T-helper 22 cell (primary cell): ENCODE measurements at places on chromosomes 4 and X.

DNA sequence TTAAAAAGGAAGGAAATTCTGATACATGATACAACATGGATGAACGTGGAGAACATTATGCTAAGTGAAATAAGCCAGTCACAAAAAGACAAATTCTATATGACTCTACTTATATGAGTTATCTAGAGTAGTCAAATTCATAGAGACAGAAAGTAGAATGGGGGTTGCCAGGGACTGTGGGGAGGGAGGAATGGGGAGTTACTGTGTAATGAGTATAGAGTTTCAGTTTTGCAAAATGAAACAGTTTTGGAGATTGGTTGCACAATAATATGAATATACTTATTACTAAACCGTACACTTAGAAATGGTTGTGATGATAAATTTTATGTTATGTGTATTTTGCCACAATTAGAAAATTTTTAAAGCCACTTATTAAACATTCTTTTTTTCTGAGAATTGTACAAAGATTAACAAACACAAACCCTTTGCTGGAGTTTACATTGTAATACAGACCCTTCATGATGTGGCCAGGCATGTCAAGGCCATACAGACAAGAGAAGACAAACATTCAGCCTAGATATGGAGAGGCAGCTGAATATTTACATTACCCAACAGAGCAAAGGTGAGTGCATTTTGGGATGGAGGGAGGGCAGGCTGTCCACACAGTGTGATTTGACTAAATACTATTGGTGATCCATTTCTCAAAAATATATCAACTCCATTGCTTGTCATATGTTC is 21.2 kb upstream of the GPC3 start:
- DNase-seq: no peak

DNA sequence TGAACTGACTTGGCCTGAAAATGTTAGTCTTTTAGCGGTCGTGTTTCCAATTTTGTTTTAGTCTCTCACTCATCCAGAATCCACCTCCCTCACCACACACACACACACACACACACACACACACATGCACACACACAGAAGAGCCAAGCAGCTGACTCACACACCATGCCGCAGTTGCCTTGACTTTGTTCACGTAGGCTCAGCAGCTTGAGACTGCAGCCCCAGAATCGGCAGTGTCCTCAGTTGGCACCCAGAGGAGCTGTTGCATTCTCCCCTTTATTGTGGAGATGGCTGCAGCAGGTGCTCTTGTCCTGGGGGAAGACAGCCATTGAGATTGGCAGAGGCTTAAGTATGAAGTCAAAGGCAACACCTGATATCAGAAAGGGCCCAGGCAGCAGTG is 20.9 kb upstream of the XPNPEP2 start:
- DNase-seq: no peak

DNA sequence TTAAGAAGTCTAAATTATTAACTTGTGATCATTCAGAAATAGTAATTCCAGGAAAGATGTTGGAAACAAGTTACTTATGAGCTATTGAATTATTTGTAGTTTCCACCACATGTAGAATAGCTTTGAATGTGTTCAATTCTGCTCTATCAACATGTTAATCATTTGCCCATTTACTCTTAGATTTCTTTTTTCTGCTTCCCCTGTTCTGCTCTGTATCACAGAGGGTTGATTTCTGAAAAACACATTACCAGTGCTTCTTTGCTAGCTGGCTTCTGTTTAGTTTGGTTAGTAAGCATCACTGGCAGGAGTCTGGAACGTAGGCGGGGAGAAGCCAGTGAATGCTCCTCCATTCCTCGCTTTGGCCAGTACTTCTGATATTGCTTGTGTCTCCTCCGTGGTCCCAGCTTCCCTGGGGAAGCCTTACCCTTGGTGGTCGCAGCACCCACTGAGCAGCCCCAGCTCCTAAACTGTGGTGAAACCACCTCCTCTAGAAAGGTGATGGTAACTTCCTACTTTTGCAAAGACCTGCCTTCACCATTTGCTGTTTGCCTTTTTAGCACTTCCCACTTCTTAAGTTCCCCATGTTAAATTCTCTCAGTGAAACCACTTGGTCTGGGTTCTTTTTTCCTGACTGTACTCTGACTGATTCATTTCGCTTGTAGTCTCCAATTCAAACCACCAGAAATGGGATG is 40.3 kb upstream of the GALNT7 start:
- DNase-seq: no peak

- DNase-seq: peak; percentile 21
Measured at GRCh38 chrX:119755981-119756533, 2.3 kb upstream of the SOWAHD start.

GRCh38 chr4:113435893-113436292 is 325.6 kb downstream of the CAMK2D start:
- no peak for DNase-seq

DNA sequence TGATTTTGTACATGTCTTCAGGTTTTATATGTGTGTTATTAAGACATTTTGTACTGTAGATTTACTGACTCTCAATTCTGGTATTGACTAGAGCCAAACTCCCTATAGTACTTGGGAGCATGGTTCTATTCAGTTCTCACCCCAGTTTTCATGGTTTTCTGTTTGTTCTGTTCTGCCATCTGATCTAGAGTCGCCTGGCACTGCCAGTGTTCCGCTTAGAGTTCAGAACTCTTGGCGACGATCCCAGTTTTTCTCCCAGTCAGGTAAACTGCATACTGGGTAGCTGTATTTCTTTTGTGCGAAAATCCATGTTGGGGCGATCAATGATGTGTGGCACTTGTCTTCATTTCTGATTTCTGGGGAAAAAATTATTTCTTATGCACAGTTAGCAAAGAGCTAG is 78.0 kb downstream of the PHOX2B start:
- no peak for DNase-seq

DNA sequence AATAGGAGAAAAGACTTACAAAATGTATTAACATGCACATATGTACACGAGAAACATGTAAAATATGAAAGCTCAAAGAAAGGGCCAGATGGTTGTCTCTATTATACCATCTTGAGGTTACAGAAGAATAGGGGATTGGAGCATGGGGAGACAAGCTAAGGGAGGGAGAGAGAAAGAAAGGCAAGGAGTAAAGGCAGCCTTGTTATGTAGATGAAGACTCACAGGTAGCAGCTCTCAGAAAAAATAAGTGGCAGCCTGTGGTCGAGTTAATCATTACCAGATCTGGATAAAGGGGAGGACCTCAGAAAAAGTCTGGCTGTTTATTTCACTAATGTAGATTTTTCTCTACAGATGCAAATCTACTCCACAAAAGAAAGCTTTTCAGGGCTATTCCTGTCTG is 26.6 kb upstream of the PPP1R2C start:
- no peak for DNase-seq

DNA sequence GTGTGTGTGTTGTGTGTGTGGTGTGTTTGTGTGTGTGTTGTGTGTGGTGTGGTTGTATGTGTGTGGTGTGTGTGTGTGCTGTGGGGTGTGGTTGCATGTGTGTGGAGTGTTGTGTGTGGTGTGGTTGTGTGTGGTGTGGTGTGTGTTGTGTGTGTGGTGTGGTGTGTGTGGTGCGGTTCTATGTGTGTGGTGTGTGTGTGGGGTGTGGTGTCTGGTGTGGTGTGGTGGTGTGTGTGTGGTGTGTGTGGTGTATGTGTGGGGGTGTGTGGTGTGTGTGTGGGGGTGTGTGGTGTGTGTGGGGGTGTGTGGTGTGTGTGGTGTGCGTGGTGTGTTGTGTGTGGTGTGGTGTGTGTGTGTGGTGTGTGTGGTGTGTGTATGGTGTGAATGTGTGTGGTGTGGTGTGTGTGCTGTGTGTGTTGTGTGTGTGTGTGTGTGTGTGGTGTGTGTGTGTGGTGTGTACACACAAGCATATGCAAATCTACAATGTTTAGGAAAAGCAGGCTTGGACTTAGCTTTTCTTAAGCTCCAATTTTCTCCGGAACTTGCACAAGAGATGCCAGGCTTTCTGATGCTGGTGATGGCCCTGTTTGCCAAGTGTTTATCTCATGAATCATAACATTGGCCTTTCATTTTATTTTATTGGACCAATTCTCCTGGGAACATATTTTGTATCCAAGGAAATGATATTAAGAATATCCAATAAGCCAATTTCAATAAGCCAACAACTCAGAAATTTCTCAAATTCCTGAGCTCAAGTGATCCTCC is 148.7 kb downstream of the SPATA18 start:
- DNase-seq: no peak

- DNase-seq: no peak
Measured at GRCh38 chr4:179836179-179837075, 2394.2 kb upstream of the AGA start.

- no peak for DNase-seq
Measured at GRCh38 chr4:67922697-67923096, 38.9 kb upstream of the TMPRSS11D start.

DNA sequence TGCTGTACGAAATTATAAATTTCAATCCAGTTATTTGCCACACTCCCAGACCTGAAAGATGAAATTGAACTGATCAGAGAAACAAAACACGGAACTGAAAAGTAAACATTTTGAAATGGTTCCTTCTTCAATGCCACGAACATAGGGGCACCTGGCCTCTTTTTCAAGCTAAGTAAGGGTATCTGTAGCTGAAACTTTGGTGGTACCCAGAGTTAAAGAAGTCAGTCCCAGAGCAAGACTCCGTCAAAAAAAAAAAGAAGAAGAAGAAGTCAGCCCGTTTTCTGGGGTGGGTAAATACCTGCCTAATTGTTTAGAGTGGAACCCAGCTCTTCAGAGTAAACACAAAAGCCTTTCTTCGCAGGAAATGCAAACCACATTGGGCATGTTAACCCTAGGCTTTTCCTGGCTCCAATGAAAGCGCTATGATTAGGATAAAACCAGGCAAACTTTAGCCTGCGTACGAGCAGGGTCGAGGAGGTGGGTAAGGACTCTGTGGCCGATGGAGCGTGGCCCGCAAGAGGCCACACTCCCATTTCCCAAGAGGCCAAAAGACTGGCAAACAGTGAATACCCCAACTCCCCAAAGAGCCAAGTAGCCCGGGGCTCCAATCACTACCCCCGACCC is 1.3 kb downstream of the ANTXR2 start:
- DNase-seq: no peak

DNA sequence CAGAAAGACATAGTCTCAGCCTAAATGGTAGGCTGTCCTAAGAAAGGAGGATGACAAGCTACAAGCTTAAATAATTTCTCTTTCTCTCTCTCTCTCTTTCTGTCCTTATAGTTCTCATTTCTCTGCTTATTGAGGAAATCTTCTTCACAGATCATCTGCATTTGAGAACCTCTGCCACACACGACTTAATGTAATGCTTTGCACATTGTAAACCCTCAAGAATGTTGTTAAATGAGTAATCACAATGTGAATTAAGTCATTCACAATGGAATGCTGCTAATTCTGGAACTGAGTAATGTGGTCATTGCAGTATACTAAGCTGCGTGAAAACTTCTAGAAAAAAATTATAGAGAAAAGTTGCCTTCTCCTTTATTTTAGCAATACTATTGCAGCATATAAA is 508.9 kb upstream of the FTHL17 start:
- no peak for DNase-seq

DNA sequence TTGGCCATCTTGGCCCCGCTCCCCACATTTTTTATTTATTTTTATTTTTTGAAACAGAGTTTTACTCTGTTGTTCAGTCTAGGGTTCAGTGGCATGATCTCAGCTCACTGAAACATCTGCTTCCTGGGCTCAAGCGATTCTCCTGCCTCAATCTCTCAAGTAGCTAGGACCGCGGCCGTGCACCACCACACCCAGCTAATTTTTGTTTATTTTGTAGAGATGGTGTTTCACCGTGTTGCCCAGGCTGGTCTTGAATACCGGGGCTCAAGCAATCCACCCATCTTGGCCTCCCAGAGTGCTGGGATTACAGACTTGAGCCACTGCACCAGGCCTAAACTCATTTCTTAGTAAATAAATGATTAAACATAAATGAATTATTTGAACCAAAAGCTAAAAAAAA is 322.0 kb upstream of the LCORL start:
- DNase-seq: no peak

DNA sequence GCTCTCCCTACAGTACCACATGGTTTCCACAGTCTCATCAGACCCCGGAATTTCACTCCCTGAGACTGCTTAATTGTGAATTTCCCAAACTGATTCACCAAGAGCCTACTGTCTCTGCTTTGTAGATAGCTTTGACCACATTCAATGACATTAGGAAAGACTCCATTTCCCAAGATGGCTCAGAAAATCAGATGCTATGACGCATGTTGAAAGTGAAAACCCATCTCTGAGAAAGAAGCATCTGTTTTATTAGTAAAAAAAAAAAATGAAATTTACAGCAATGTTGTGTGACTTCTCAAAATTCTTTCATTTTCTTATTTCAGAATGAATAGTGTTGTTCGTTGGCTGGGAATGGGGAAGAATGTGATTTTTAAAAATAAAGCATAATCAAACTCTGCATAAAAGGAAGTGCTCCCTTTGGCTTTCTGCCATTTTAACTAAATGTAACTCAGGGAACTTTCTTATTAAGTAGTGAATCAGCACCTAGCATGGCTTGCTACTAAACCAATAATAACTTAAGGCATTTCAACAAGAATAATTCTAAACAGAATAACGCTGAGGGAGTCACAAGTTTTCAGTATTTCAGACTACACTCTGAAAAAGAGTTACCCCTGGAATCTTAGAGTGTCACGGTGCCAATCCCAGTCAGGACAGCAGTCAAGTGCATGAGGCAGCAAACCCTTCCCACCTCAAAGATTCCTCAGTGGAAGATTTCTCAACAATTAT is 97.4 kb upstream of the MYOZ2 start:
- no peak for DNase-seq

- no peak for DNase-seq
Measured at GRCh38 chrX:54288968-54289367, 68.9 kb downstream of the WNK3 start.

GRCh38 chrX:151099001-151099400 is 77.4 kb upstream of the GPR50 start:
- no peak for DNase-seq

GRCh38 chrX:7198499-7198898 is 50.5 kb upstream of the PUDP start:
- no peak for DNase-seq

GRCh38 chrX:85111347-85111746 is 107.7 kb downstream of the APOOL start:
- DNase-seq: no peak

GRCh38 chrX:32045149-32045548 is 973.3 kb upstream of the FTHL17 start:
- DNase-seq: no peak

GRCh38 chr4:169922632-169923276 is 103.4 kb downstream of the MFAP3L start:
- no peak for DNase-seq

GRCh38 chrX:116272861-116273260 is 102.3 kb downstream of the AGTR2 start:
- DNase-seq: no peak

DNA sequence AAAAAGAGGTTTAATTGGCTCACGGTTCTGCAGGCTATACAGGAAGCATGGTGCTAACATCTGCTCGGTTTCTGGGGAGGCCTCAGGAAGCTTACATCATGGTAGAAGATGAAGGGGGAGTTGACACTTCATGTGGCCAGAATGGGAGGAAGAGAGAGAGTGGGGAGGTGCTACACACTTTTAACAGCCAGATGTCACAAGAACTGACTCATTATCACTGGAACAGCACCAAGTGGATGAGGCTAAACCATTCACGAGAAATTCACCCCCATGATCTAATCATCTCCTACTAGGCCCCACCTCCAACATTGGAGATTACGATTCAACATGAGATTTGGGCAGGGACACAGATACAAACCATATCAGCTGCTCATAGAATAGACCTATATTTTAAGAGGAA is 255.8 kb downstream of the OPHN1 start:
- DNase-seq: no peak

- DNase-seq: no peak
Measured at GRCh38 chr4:87589531-87589930, 18.8 kb upstream of the DSPP start.
